ENCODE measurements at places on chromosomes 1 and 21.

- no peak for DNase-seq
Measured at GRCh38 chr1:117673405-117673804, 67.6 kb downstream of the TENT5C start.

DNA sequence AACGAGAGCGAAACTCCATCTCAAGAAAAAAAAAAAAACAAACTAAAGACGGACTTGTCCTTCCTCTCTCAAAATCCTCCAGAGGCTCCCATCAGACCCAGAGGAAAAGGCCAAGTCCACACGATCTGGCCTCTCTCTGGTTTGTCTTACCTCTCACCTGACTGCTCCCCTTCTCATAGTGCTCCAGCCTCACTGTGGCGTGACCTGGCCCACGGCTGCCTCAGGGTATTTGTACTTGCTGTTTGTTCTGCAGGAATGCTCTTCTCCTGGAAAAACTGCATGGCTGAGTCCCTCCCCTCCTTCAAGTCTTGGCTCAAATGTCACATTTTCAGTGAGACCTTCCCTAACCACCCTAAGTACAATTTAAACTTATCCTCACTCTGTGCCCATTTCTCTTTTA is 8.0 kb upstream of the BRWD1 start:
- no peak for DNase-seq

DNA sequence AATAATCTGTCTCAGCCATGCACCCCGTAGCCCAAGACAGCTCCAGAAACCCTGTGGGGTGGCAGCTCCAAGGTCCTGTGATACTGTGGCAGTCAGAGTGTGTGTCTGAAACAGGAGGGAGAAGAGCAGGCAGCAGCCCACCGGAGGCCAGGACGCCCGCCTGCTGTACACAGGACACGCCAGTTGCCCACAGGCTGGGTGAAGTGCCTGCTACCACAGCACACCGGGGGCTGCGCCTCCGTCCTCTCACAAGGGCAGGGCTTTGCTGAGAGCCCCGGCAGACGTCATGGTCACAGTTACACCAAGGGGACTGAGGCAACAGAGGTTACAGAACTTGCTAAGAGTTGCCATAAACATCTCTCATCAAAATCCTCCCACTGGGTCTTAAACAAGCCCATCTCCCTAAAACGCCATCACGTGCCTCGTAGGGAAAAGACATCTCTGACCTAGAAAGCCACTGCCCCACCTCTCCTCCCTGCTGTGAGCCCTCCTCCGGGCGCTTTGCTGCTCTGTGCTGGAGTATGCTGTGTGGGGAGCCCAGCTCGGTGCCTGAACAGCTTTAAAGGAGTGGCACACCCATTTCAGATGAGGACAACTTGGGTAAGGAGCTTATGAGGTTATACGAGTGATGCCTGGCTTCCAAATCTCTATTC is 5.3 kb downstream of the C1orf174 start:
- no peak for DNase-seq

- peak; percentile 43 for DNase-seq
Measured at GRCh38 chr1:11473491-11474034, 5.4 kb upstream of the DISP3 start.

- DNase-seq = peak; percentile 42
Measured at GRCh38 chr1:55869065-55869464, 653.9 kb upstream of the USP24 start.

DNA sequence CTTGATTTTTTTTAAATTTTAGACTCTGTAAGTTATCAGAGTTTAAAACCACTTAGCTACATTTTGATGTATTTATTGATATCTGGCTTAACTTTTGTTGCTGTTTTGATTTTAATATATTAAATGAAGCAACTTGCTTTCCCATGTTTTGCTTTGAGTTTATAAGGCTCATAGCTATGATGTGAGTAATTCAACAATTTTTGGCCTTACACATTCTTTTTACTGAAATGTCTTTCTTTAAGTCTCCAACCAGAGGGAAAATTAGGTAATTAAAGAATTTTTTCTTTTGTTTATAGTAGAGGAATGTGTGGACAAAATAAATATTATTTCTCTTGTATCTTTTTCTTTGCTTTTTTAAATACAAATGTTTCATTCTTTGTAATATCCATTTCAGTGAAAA is 258.3 kb upstream of the ADAMTS5 start:
- no peak for DNase-seq

DNA sequence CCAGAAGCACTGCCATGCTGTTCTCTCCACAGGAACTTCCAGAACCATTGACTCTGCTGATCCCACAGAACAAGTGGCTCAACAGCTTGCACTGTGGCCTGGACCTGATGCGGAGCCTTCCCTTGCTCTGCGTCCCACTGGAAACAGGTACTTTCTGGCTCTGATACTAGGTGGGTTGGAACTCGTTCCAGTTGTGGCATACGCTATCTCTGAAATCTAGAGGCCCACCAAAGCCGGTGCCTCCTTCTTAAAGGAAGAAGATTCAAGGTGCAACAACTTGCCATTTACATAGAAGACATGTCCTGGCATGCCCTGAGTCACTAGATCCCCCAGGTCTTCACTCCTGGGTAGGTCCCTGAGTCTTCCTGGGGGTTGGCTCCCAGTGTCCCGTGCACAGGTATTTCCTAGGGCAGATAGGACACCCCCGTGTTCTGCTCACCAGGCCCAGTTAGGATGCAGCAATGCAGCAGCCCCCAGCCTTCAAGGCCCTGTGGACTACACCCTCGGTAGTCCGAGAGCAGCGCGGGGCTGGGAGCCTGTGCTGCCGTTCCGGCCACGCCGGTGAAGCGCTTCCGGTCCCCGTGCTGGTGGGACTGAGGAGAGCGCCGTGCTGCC is 10.8 kb upstream of the PCBP3 start:
- DNase-seq = no peak

GRCh38 chr1:226349081-226349480 is 40.1 kb upstream of the LIN9 start:
- DNase-seq = no peak

- DNase-seq = no peak
Measured at GRCh38 chr1:75582725-75583261, 28.1 kb downstream of the SLC44A5 start.

GRCh38 chr1:9270290-9270883 is 22.3 kb upstream of the SPSB1 start:
- DNase-seq = no peak

DNA sequence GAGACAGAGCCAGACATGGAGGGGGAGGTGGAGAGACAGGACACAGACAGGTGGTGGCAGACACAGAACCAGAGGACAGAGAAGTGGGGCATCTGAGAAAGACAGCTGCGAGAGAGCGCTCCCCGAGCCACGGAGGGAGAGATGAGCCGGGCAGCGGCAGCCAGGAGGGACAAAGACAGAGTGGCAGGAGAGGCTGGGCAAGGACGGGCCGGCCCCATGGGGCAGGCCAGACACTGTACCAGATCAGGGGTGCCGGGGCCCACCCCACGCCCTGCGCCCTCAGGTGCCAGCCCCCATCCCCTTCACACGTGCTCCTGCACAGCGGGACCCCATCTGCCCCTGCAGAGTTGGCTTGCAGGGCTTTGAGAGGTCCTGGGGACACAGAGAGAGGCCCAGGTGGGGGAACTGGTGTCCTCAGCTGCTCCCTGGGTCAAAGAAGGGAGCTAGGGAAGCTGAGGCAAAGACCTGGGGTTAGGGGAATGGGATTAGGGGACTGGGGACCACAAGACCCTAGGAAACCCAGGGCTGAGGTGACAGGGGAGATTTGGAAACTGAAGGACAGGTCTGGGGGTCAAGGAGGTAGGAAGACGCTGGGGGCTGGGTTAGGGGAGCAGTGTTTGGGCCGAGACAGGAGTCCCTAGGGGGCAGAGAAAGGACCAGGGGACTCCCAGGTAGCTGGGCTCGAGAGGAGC is 643 bp downstream of the FNDC5 start:
- no peak for DNase-seq

- no peak for DNase-seq
Measured at GRCh38 chr1:225827076-225827475, 17.2 kb downstream of the EPHX1 start.

GRCh38 chr1:117661027-117661426 is 55.2 kb downstream of the TENT5C start:
- DNase-seq = no peak

- no peak for DNase-seq
Measured at GRCh38 chr1:91924146-91924545, 25.1 kb upstream of the BRDT start.

DNA sequence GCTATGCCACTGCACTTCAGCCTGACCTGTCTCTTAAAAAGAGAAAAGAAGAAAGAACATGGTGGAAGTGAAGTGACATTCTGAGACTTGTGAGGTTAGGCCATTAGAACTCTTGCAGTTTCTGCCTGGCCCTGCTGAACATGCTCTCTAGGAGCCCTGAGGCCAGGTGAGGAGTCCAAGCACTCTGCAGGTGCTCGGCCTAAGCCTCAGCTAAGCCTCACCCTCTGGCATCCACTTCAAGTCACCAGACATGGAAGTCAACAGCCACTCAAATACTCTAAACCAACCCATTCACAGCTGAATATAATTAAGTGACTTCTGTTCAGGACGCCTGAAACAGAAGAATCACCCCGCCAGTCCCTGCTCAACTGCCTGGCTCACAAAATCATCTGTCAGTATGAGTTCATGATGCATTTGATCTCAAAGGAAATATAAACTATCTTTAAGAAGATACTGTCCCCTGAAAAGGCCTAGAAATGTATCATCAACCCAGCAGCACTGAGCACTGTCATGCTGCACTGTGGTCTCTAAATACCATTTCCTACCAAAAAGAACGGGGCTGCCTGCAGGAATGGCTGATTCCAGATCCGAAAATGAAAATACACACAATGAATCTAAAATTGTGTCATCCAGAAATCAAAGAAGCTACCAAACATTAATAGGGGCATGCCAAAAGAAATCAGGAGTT is 118.8 kb downstream of the PSMG1 start:
- DNase-seq = no peak

- DNase-seq = no peak
Measured at GRCh38 chr1:203548892-203549291, 54.9 kb downstream of the OPTC start.

DNA sequence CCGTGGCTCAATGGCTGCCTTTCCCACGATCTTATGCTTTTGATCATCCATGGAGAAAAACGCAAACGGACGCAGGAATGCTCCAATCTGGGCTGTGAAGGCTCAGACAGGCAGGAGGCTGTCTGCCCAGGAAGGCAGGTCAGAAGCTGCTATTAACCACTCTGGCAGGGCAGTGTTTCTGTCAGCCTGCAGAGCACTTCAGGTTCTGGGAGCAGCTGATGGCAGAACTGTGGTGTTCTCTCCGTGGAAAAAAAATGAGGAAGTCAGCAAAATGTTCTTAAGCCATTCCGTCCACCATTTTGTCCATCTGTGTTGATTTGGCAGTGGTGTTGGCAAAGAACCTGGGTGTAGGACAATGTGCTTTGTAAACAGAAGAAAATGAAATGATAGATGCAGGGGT is 91.7 kb downstream of the SIM2 start:
- DNase-seq = no peak

DNA sequence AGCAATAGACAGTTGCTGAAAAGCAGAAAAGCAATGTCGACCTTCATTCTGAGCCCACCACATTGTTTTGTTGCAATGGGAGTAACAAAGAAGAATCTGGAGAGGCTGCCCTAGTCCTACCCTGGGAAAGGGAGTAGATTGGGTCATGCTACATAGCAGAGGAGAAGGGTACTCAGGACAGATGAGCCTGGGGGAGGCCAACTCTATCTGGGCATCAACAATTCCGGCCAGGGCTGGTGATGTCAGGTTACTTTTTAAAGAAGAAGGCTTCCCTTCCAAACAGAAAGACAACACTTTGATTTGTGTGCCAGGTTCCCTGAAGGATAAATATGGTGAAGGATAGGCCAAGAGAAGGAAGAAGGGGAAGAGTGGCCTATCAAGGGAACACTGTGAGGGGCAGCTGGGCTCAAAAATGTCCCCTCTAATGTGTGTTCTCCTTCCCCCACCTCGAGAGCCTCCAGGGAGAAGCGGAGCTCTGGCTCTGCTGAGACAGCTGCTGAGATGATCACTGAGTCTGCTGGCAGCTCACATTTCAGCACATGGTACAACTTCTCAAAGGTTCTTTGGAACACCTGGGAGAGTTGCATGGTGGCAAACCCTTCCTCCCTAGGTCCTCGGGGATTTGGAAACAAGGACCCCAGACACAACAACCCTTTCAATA is 3.2 kb upstream of the ADIPOR1 start:
- DNase-seq = no peak

GRCh38 chr1:45828841-45829240 is 25.4 kb downstream of the MAST2 start:
- DNase-seq = no peak

GRCh38 chr1:204983881-204984280 is 59.1 kb upstream of the CNTN2 start:
- DNase-seq = no peak

DNA sequence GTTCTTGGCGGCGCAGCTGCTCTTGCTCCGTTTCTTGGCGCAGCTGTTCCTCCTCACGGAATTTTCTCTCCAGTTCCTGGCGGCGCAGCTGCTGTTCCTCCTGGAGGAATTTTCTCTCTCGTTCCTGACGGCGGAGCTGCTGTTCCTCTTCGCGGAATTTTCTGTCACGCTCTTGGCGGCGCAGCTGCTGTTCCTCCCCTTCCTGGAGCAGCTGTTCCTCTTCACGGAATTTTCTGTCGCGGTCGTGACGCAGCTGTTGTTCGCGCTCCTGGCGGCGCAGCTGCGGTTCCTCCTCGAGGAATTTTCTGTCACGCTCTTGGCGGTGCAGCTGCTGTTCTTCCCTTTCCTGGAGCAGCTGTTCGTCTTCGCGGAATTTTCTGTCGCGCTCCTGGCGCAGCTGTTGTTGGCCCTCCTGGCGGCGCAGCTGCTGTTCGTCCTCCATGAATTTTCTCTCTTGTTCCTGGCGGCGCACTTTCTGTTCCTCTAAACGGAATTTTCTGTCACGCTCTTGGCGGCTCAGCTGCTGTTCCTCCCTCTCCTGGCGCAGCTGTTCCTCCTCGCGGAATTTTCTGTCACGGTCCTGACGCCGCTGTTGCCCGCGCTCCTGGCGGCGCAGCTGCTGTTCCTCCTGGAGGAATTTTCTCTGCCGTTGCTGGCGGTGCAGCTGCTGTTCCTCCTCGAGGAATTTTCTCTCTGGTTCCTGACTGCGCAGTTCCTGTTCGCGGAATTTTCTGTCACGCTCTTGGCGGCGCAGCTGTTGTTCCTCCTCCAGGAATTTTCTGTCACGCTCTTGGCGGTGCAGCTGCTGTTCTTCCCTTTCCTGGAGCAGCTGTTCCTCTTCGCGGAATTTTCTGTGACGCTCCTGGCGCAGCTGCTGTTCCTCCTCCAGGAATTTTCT is 7.0 kb downstream of the TCHH start:
- DNase-seq = no peak

DNA sequence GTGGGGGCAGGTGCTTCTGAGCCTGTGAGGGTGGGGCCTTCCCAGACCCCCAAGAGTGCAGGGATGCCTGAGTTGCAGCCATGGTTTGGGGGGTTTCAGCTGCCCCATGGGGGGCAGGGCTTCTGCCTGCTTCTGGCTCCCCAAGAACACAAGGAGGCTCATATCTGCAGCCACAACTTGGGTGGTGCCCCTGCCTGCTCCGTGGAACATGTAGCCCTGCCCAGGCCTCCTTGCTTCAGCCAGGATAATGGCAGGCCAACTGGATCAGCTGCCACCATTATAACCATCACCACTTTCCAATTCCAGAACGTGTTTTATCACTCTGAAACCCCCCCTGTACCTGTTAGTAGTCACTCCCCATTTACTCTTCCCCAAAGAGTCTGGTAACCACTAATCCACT is 14.0 kb downstream of the ZBTB40 start:
- no peak for DNase-seq

Data from right renal pelvis (tissue), 4 donors.